ENCODE measurements at places on chromosomes 12 and 14.

GRCh38 chr12:109946913-109947312 lies 46.8 kb downstream of the TCHP start:
- DNase-seq, result no peak

DNA sequence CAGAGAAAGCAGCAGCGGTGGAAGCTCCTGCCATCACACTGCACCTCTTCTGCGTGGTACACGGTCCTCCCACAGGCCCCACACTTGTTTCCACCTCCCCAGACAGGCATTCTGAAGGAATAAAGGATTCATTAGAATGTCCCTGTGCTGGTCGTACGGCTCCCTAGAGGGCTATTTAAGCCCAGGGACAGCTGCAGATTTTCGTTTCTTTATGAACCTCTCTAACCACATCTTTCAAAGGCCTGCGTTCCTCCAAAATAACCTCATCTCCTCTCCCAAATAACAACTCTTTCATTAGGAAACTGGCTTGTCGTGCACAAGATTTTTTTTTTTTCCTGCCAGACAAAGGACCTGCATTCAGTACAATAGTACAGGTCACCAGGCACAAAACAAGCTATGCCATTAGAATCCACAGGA lies 12.7 kb downstream of the CSRP2 start:
- DNase-seq, result no peak

DNA sequence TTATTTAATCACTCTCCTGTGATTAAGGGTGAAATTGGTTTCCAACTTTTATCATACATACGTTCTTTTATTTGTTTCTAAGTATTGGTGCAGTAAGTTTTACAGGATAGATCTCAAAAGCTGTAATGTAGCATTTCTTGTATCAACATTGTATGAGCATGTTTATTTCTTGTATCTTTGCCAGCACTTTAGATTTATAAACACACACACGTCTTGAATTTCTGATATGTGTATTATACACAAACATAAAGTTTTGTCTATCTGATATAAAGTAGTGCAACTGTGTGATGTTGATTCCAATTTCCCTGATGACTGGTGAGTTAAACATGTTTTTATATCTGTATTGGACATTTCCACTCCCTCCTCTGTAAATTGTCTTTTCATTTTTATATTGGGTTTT lies 134.7 kb downstream of the NOVA1 start:
- no peak for DNase-seq

DNA sequence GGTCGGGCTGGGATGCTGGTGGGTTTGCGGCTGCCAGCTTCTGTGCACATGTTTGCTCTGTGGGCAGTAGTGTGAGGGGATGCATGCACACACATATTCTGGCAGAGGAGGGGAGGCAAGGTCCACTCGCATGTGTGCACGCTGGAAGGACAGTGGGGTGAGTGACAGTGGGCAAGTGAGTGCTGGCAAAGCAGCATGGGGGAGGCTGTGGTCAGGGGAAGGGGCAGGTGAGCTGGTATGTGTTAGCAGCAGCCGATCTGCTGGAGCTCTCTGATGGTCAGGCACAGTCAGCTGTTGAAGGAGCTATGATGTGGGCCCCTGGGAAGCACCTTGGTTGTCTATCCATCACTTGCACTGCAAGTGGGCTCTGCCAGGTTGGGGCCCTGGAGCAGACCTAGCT lies 170.3 kb downstream of the NTS start:
- DNase-seq, result no peak

- no peak for DNase-seq
These were observed 237.1 kb downstream of the ACSS3 start for GRCh38 chr12:81314903-81315531.

GRCh38 chr14:89915114-89915878 lies 39.2 kb downstream of the EFCAB11 start:
- DNase-seq, result peak; percentile 82

GRCh38 chr14:96663491-96664067 lies 133.6 kb upstream of the VRK1 start:
- no peak for DNase-seq

DNA sequence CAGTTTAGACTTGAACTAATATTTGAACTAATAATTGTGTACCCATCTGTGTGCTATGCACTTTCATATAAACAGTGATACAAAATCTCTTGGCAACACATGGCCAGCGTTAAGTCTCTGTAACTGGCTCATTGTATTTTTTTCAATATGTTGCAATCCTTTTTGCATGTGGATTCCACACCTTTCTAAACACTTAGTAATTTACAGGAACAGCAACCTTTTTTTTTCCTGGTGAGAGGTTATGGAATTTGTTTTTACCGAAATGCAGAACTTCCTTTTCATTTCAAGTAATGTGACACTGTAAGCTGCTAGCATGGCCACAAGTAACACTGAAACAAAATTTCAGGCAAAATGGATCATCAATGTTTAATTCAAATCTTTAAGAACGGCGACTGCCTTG lies 45.4 kb upstream of the EPS8 start:
- DNase-seq, result no peak

GRCh38 chr14:78904094-78904493 lies 733.9 kb downstream of the NRXN3 start:
- DNase-seq, result no peak

DNA sequence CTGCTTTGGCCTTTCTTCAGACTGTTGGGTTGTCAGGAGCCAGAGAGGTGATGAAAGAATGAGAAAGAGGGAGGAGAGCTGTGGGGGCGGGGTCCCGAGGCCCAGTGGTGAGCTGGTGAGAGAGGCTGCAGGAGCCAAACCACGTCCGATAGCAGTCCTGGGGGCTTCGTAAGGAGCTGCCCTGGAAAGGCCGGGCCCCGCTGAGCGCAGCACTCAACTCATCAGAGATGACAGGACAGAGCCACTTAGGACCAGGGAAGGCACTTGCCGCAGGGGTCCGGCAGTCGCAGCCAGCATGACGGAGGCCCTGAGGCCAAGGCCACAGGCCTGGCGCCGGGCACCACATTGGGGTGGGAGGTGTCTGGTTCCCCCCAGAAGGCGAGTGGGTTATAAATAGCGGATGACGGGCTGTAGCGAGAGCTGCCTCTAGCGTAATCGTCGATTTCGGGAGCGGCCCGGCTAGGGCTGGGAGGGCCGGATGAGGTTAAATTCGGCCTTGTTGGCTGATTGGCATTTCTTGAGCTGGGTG lies 179.0 kb downstream of the TSPAN9 start:
- DNase-seq, result no peak

GRCh38 chr14:72924337-72924736 lies 1.9 kb upstream of the DCAF4 start:
- peak; percentile 66 for DNase-seq

DNA sequence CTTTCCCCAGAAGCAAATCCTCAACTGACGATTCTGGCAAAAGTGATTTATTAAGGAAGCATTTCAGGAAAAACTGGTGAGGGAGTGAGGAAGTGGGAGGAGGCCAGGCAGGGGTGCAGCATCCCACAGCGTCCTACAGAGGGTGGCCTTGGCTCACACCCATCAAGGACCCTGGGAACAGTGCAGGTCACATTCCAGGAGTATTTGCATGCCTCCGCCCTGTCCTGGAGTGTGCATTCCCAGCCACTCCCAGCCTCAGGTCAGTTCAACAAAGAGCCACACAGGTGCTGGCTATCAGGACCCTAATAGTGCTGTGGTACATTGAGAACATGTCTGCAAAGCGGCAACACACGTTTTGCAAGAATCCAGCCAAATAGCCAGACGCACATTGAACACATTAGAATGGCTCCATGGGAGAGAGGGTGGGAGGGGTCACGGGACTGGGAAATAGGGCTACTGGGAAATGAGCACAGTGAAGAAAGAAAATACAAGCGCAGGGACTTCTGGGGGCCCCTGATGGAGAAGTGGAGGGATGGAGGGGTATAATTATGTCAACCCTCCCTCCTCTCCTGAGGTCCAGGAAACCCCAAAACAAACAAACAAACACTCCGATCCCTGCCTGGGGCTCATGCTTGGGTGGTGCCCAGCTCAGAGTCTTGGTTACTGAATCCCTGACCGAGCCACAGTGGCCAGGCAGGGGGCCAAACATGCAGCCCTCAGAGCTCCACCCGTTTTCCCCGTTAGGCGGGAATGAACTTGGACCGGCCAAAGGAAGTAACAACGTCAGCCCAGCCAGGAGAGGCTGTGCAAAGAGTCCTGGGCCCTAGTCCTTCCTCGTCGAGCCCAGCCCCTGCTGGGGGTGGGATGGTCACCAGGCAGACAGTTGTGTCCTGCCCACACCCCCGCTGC lies 36.5 kb downstream of the CMKLR1 start:
- DNase-seq, result peak; percentile 92

DNA sequence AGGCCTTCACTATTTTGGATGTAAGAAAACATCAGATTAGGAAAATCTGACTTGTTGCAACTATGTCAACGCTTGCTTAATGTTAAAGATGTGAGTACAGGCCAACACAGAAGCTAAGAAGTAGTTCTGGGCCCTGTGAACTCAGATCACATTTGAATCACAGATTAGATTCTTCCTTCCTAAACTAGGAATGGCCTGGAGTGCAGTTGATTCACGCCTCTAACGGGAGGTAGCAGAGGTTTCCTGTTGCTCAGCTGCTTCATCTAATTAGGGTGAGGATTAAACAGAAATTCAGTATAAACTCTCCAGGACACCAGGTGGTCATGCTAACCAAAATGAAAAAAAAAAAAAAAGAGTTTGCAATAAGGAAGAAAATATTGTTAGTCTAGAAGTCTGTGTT lies 314.3 kb downstream of the TRHDE start:
- DNase-seq, result no peak

DNA sequence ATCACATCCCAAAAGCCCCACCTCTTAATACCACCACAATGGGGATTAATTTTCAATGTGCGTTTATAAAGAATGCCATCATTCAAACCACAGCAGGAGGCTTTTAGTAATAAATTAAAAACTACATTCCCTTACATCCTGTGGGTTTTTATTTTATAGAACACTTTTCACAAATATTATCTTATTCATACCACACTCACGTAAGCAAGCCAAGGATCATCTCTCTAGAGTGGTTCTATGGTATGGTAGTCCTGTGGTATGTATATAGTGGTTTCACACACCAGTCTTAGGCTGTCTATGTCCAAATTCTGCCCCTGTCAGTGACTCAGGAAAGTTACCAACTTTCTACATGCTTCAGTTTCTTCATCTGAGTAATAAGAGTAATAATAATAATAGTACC lies 100.2 kb downstream of the GALC start:
- DNase-seq, result no peak

GRCh38 chr12:124492879-124493808 lies 74.3 kb downstream of the NCOR2 start:
- DNase-seq, result no peak

DNA sequence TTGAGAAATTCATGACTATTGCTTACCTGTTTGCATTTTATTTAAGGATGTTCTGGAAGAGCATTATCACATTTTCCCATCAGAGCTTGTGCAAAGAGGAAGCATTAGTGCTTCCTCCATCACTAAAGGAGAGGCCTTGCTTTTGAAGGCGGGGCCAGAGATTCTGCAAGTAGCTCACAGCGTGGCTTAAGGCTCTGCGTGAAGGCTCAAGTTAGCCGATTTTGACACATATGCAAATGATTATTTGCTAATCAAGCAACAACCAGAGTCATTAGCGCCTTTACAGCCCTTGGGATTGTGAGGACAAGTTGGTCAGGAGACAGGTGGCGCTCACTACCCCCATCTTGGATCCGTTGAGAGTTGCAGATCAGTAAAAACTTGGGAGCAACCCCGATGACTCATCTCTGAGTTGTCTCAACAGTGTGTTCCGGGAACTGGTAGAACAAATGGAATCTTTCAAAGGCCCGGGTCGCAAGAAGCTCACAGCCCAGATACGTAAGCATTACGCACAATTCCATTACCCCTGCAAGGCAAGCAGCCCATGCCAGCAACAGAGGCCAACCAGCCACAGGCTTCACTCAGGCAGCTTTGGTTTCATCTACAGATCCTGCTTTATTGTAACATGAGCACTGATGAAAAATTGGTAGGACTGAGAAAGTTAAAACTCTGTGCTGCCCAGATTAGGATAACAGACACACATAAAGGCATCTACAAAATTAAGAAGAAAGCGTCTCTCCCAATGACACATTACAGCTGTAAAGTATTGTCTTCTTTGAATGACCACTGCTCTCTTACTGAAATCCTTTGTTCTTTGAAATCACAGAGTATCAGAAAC lies 34.9 kb upstream of the SPTSSA start:
- peak; percentile 94 for DNase-seq

GRCh38 chr12:91606662-91607377 lies 424.2 kb upstream of the DCN start:
- no peak for DNase-seq

DNA sequence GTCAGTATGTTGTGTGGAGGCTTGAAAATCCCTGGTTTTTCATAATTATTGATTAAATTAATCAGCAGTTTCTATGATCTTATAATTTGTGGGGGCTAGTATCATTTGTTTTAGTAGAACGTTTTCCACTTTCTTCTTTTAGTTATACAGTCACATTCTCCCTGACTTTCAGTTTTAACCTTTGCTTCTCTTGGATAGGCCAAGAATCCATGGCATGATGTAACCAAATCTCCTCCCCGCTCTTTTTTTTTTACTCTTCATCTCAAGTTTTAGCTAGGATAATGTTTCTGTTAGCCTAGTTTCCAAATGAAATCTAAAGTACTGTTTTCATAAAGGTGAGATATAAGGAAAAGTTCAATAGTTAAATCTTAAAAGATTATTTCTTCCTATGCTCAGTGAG lies 106.5 kb downstream of the TMEM117 start:
- DNase-seq, result no peak

DNA sequence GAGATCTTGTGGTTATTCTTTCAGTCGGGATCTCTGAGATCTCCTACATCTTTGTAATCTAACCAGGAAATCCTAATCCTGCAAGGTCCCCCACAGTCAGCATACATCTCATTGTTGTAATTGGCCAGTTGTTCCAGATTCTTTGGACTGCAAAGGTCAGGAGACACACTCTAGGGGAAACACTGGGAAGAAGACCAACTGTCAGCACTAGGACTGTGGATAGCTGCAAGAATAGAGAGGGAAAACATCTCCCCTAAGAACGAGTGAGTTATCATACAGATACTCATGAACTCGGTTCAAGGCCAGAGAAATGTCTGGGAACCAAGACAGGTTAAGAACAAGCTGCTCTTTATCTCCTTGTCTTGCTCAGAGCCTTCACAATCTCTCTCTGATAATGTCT lies 217.9 kb upstream of the TMPO start:
- DNase-seq, result no peak

- no peak for DNase-seq
These were observed 176.0 kb downstream of the ESRRB start for GRCh38 chr14:76551906-76552305.

GRCh38 chr14:68771631-68772030 lies 21.2 kb downstream of the ZFP36L1 start:
- DNase-seq, result no peak

- DNase-seq, result no peak
These were observed 4.8 kb downstream of the ITPK1 start for GRCh38 chr14:93110856-93111419.

- DNase-seq, result no peak
These were observed 370.2 kb downstream of the TMEM117 start for GRCh38 chr12:44206045-44206444.

- no peak for DNase-seq
These were observed 48.3 kb downstream of the NFKBIA start for GRCh38 chr14:35355981-35356841.

DNA sequence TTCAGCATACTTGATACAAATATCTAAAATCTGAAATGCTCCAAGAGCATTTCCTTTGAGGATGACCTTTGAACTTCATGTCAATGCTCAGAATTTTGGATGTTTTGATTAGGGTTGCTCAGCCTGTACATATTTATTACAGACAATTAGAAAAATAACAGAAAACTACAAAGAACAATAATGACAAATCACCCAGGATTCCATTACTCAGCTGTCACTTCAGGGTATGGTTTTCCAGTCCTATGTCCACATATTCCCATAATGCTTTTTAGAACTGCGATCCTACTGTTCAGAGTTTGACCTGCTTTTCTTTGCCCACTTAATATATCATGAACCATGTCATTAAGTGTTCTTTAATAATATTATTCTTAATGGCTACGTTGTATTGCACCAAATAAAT lies 11.4 kb downstream of the DLGAP5 start:
- DNase-seq, result no peak
